ENCODE measurements at places on chromosomes 3 and 15.

GRCh38 chr15:41512512-41512939 lies 1.1 kb downstream of the LTK start:
- no peak for DNase-seq

DNA sequence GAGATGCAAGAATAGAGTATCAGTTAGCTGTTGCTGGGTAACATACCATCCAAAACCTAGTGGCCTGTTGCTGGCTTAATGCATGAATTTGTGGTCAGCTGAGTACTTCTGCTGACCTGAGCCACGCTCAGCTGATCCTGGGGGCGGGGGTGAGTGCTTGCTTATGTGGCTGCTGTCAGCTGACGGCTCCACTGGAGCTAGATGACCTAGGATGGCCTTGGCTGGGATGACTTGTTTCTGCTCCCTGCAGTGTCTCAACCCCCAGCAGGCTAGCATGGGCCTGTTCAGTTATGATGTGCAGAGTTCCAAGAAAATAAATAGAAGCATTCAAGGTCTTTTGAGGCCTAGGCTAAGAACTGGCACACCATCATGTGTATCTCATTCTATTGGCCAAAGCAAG lies 63.9 kb downstream of the FBLN2 start:
- no peak for DNase-seq

DNA sequence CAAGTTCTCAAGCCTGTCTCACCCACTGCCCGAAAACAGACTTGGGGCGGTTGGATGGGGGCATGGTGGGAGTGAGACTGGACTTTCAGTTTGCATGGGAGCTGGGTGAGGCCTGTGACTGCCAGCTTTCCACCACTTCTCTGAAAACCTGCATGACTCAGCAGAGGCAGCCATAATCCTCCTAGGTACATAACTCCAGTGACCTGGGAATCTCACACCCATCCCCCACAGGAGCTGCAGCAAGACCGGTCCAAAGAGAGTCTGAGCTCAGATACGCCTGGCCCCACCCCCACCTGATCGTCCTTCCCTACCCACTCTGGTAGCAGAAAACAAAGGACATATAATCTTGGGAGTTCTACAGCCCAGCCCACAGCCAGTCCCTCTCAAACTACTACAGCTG lies 107.2 kb downstream of the NSMCE3 start:
- no peak for DNase-seq

GRCh38 chr3:168611826-168612225 lies 516.1 kb upstream of the GOLIM4 start:
- DNase-seq: no peak

- no peak for DNase-seq
Observed at GRCh38 chr3:29279806-29280205, 1.1 kb upstream of the RBMS3 start.

DNA sequence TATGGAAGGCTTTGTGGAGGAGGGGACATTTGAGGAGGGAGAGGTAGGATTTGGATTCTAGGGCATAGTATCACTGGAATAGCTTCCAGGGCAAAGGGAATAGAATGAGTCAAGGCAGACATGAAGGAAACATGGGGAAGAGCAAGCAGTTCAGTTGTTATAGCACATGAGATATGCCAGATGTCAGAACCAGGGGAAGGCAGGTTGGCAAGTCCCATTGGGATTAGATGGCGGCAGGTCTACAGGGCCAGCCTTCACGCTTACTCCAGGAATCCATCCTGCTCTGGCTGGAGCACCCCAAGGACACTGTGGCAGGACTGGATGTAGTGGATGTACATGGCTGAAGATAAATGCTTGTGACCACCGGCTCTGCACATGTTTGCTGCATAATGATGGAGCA lies 120.4 kb upstream of the ST8SIA2 start:
- no peak for DNase-seq

All from activated T-cell treated with anti-CD3 and anti-CD28 coated beads for 48 hours (primary cell).